ENCODE measurements at places on chromosomes 12 and 14.
A peak's percentile ranks its signal among the peaks of the same experiment; 100 is the strongest.

DNA sequence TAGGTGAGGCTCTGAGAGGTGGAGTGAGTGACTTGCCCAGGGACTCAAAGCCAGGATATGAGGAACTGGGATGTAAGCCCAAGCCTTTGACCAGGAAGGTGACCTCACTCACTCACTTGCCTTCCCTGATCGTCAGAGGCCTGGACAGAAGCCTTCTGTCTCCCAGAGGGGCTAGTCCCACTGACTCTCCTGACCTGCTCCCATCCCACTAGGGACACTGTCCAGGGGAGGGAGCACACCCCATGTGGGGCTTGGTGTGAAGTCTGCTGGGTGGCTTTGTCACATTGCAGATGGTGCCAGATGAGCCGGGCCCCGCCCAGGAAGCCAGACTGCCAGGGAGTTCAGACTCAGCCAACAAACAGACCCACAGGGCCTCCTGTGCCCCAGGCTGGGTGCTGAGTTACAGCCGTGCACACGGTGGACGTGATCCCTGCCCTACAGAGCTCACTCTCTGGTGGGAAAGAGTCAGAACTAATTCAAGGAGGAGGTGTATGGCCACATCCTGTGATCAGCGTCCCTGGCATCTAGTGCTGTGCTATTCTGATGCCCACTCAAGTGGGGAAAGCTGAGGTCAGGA is 28.3 kb downstream of the MMAB start:
- DNase-seq: peak; percentile 32

- no peak for DNase-seq
Observed at GRCh38 chr12:3204730-3205531, 127.8 kb downstream of the TSPAN9 start.

GRCh38 chr12:2058837-2059236 is 6.0 kb downstream of the CACNA1C start:
- no peak for DNase-seq

- no peak for DNase-seq
Observed at GRCh38 chr12:92546635-92547348, 156.0 kb upstream of the PLEKHG7 start.

DNA sequence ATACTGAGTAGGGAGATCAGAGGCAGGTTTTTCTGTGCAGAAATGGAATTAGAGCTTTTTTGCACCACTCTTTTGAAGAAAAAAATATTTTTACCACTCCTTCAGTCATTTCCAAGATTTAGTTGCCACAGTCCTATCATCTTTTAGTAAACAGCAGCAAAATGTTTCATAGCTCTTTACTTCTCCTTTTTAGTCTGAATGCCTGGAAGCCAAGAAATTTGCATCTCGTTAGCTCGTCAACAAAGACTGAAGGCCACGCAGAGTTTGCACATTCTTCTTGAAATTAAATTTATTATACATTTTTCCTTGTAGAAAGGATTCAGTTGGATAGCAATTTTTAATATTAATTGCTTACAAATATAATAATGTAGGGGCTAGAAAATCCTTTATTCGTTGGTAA is 544.5 kb upstream of the ATP2B1 start:
- DNase-seq: no peak

DNA sequence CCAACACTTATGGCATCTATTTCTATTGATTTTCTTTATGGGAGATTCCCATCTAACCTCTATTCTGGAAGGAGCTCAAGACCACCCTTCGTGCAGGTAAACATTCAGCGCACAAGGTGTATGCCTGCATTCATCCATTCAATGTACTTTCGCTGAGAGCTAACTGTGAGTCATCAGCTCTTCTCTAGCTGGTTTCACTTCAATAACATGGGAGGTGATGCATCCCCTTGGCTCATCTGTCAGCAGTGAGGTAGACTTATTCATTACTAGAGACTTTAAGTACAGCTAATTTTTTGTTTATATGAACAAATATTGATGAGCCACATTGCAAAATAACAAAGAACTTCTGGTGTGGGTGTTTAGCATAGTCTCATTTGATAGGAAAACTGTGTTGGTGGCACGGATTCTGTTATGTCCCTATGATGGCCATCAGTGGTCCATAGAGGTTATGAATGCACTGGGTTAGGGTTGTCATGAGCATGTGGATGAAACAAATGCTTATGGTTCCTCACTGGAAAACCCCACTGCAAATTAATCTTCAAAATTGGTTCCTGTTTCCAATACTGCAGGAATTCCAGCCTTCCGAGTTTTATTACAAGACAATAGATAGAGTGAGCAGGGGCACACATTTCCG is 1151.0 kb downstream of the BCL11B start:
- no peak for DNase-seq

DNA sequence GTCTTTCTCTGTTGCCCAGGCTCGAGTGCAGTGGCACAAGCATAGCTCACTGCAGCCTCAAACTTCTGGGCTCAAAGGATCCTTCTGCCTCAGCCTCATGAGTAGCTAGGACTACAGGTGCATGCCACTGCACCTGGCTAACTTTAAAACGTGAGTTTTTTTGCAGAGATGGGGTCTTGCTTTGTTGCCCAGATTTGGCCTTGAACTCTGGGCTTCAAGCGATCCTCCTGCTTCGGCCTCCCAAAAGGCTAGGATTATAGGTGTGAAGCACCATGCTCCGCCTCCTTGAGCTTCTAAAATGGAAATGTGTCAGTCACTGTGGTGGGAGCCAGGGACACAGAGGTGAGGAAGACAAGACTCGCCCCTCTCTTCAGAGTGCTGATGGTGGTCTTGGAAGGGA is 45.6 kb downstream of the WSCD2 start:
- DNase-seq: no peak

- DNase-seq: no peak
Observed at GRCh38 chr14:99261912-99262787, 9.8 kb downstream of the BCL11B start.

DNA sequence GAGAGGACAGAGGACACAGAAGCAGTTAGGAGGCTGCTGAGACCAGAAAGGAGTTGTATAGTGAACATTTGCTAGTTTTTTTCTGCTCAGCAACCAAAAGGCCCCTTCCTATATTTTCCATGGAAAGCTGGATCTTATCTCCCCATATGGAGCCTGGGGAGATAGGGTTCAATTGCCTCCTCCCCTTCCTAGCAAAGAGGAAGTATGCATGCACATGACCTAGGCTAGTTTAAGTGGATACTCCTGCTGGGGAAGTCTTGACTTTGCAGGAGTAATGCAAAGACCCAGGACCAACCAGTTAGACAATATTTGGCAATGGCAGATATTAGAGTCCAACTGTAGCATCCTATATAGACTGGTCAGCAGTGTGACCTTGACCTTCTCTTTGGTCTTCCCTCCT is 15.1 kb downstream of the CHD8 start:
- DNase-seq: no peak

GRCh38 chr12:29733060-29733459 is 50.7 kb downstream of the TMTC1 start:
- DNase-seq: no peak

GRCh38 chr14:102872020-102872419 is 50.4 kb upstream of the AMN start:
- no peak for DNase-seq

- no peak for DNase-seq
Observed at GRCh38 chr12:11577658-11578260, 71.7 kb upstream of the ETV6 start.

DNA sequence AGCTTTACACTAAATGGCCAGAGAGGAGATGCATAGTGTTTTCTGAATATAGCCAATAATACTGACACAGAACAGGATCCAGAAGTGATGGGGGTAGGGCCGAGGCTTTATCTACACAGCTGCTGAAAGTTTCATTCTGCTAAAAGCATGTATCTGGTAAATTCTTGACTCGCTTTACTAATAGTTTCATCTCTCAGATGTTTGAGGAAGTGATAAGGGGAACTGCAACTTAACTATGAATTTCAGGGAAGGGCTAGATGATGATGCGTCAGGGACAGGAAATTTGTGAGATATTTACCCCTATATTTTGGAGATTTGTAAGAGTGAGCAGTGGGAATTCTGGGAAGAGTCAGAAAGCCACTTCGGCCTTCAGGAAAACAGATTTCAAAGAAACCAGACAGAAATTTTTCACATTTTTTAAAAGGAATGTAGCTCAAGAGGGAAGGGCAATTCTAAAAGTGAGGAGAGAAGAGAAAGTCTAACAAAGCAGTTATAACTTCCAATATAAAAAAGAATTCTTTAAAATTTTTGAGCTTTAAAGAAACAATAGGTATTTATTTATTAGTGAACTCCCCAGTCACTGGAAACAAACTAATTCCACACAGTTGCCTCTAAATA is 243.1 kb downstream of the BCAT1 start:
- DNase-seq: no peak

GRCh38 chr12:40622246-40622838 is 69.9 kb upstream of the CNTN1 start:
- DNase-seq: peak; percentile 16

Data from kidney epithelial cell (primary cell).